Heart left ventricle (tissue), 16 donors: ENCODE measurements at places on chromosomes 5 and 9. TPM values are rescaled to one million over a fixed set of nuclear protein-coding genes. Genes with fewer than 3 reads are reported as not detected.

DNA sequence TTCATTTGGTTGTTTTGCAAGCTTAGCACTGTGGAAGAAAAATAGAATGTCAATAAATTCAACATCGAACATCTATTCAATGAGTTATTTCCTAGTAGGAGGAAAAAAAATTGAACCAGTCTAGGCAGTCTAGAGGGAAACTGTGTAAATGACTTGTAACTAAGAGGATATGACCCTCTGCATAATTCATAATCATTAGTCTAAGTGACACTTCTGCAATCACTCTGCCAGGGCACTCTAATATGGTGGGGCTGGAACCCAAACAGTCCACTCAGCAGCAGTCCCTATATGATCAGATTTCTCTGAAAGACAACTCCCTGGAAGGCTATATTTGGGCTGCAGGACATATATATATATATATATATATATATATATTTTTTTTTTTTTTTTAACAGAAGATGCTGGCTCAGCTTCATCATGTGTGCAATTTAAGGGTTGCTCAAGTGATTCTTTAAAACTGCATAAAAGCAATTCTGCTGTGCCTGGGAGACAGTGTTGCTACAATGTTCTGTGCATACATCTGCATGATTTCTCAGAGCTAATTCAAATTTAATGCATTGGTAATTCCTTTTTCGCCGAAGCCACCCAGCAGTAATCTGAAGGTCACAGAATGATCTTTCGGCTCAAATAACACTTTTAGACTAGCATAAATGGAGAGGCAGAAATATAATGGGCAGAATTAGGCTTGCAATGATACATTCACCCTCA lies 482.1 kb upstream of the ZNF608 start:
- H3K27ac ChIP-seq: no peak overlapping the region
- no peaks in the 10 kb centered on the region for H3K36me3 ChIP-seq
- H3K27me3 ChIP-seq: no peaks in the 10 kb centered on the region
- DNase-seq: no peak
- H3K4me3 ChIP-seq: no peak overlapping the region
- H3K4me1 ChIP-seq: no peaks in the 10 kb centered on the region

GRCh38 chr9:124537926-124538325 lies 30.7 kb upstream of the NR5A1 start:
- no peak overlapping the region for H3K4me3 ChIP-seq
- H3K27ac ChIP-seq: no peak overlapping the region
- no peaks in the 10 kb centered on the region for H3K27me3 ChIP-seq
- peaks cover 3% of the 10 kb centered on the region for H3K36me3 ChIP-seq
- DNase-seq: no peak

- no peak overlapping the region for H3K4me3 ChIP-seq
- H3K36me3 ChIP-seq: no peaks in the 10 kb centered on the region
These were observed 22.6 kb upstream of the PHF19 start for GRCh38 chr9:120899490-120900068.

DNA sequence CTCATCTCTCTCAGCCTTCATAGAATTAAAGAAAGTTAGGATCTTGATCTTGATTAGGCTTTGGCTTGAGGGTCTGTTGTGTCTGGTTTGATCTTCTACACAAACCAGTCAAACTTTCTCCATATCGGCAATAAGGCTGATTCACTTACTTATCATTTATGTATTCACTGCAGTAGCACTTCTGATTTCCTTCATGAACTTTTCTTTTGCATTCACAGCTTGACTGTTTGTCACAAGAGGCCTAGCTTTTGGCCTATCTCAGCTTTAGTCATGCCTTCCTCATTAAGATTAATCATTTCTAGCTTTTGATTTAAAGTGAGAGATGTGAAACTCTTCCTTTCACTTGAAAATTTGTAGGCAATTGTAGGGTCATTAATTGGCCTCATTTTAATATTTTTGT lies 62.8 kb downstream of the SH3RF2 start:
- no peak overlapping the region for H3K27ac ChIP-seq
- no peak for DNase-seq
- no peaks in the 10 kb centered on the region for H3K36me3 ChIP-seq
- no peaks in the 10 kb centered on the region for H3K4me1 ChIP-seq
- H3K4me3 ChIP-seq: no peak overlapping the region

DNA sequence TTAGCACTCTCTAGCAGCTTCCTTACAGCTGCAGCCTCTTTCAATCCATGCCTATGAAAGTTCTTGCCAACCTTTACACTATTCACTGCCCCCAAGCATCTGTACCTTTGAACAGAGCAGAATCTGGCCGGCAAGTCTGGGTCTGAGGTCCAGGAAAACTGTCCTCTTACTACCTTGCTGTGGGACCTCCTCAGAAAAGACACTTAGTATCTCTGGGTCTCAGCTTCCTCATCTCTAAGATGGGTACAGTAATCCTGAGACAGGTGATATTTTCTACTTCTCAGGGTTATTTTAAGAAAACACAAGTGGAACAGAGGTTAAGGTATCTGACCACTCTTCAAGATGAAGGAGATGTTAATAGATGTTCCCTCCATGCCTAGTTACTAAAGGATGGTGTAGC lies 120.2 kb downstream of the EGFLAM start:
- DNase-seq: no peak
- H3K27ac ChIP-seq: no peak overlapping the region
- no peaks in the 10 kb centered on the region for H3K27me3 ChIP-seq
- no peaks in the 10 kb centered on the region for H3K36me3 ChIP-seq
- no peak overlapping the region for H3K4me3 ChIP-seq

GRCh38 chr9:35842020-35842745 lies 13.2 kb downstream of the TMEM8B start:
- H3K27ac ChIP-seq: no peak overlapping the region
- H3K4me1 ChIP-seq: peaks cover 9% of the 10 kb centered on the region
- no peak for DNase-seq
- peaks cover 8% of the 10 kb centered on the region for H3K36me3 ChIP-seq
- H3K4me3 ChIP-seq: no peak overlapping the region

DNA sequence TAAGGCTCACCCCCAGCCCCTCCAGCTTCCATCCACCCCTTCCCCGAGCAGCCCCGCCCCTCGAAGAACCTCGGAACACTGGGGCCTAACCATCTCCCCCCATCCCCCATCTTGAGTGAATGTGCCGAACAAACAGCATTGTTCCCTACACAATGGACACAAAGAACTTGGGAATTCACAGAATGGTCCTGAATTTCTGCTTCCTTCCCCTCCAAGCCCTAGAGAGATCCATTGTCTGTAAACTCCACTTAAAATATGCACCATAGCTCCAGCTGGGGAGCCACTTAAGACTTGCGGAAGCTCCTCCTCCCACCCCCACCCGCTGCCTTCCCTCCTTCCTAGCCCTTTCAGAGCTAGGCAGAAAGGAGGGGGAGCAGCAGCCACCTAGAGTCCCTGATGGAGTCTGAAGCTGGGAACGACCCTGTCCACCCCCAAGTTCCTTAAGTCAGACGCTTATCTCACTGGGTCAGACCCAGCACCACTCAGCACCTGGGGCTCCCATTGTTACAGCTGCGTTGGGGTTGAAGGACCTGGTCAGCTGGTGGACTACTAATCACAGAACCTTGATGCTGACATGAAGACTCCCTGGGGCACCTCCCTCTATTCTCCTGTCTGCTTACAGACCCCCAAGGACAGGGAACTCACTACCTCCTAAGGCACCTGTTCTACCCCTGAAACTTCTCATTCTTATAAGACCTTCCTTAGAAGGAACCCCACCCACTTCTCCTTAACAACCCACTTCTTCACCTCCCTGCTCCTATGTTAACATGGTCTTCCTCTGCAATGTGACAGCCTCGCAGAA lies 61.4 kb downstream of the PCDH1 start:
- H3K36me3 ChIP-seq: no peaks in the 10 kb centered on the region
- H3K4me3 ChIP-seq: no peak overlapping the region
- DNase-seq: peak; percentile 65
- H3K27ac ChIP-seq: peak overlapping the region; percentile 84

DNA sequence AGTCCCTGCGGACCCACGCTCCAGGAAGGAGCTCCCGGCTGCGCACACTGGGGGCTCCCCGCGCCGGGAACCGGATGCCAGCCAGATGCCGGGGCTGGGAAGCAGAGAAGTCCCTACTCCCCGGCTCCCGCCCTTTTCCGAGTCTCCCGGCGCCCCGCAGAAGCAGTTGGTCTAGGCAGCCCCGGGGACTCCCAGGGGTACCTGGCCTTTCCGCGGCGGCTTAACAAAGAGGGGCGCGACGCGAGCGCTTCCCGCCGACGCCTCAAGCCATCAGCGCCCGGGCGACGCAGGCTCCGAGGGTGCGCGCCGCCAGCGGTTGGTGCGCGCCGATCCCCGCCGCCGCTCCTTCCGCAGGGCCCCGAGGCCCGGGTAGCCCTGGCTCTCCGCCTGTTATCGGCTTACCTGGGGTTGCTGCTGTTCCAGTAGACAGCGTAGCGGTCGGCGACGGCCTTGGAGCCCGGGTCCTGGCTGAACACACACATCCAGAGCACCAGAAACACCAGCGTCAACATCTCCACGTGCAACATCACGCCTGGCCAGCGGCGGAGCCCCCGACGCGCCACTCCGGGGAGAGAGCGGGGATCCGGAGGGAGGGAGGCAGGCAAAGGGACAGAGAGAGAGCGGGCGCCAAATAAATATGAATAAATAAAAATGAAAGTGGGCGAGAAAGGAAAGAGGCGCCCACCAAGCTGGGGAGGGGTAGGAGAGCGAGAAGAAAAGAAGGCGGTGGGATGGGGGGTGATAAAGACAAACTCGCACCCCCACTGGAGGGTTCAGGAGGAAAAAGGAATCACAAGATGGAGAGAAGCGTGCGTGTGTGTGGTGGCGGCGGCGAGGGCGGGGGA lies 428 bp downstream of the EFNA5 start:
- H3K36me3 ChIP-seq: no peaks in the 10 kb centered on the region
- peaks cover 79% of the 10 kb centered on the region for H3K27me3 ChIP-seq
- H3K4me1 ChIP-seq: peaks cover 28% of the 10 kb centered on the region
- peak overlapping the region; percentile 88 for H3K27ac ChIP-seq

Gene TRAF2
- polyA plus RNA-seq: 10.6 TPM

Gene C6
- 3.2 TPM for polyA plus RNA-seq

Gene ANKH
- 59.7 TPM for polyA plus RNA-seq

Gene ANKRD18A
- 1.3 TPM for polyA plus RNA-seq

Gene GKAP1
- 23.5 TPM for polyA plus RNA-seq
